ENCODE measurements at places on chromosomes 1 and 21. TPM values are rescaled to one million over a fixed set of nuclear protein-coding genes. Genes with fewer than 3 reads are reported as not detected.

DNA sequence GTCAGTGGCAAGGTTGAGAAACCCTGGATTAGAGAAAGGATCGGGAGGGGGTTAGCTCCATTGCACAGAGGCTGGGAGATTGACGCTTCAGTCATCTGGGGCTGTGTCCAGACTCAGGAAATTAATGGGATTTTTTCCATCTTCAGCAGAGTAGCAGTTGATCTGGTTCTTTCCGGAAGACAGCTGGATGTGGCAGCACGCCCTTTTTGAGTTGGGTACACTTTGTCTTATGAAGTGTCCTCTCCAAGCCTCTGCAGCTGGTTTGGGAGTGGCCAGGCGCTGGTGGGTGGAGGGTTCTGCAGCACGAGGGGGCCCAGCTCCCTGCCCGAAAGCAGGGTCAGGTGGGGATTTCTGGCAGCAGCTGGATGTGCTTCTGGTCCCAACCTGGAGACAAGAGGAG lies 95.1 kb downstream of the TAS1R2 start:
- DNase-seq = no peak

AQP10 gene
- not detected for polyA plus RNA-seq

MAB21L3 gene
- polyA plus RNA-seq = not detected

DNA sequence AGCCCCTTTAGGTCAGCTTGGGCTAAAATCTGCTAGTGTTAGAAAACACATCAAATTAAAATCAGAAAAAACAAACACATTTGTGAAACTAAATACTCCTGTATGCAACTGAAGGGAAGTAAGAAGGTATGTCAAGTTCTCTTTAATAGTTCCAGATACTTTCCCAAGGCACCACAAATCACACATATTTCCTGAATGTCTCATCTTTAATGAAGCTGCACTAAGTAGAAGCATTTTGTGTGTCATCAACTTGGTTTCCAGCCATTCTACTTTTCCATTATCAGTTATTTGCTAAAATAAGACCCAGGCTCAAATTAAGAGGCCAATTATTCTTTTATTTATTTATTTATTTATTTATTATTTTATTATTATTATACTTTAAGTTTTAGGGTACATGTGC lies 34.7 kb downstream of the CRB1 start:
- DNase-seq = no peak

PIK3C2B gene
- polyA plus RNA-seq = 10.6 TPM

KCNK1 gene
- not detected for polyA plus RNA-seq

- no peak for DNase-seq
Measured at GRCh38 chr1:239810061-239810481, 281.6 kb upstream of the FMN2 start.

SPRR3 gene
- polyA plus RNA-seq = not detected

DNA sequence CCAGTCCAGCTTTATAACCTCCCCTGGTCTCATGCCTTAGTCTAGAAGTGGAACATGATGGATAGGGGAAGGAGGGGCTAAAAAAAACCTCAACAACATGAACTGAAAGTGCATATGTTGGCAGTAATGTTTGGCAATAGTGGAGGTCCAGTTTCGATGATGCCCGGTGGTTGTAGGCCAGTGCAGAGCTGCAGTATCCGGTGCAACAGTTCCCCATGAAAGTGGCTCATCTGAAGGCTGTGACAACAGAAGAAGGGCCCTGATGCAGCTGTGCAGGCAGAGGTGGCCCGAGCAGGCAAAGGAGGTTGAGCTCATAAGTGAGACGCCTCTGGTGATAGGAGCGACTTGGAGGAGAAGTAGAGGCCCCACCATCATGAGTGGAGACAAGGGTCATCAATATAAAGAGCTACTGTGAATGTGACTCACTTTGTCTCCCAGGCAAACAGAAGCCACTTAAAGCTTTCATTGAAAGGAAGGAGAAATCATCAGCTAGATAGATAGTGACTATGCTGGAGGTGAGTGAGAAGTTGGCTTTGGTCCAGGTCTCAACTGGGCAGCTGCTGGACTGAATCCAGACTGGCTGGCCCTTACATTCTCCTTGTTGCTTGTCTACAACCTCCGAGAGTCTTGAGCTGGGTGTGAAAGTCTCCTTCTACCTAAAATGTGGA lies 10.2 kb upstream of the CREG1 start:
- no peak for DNase-seq

DNA sequence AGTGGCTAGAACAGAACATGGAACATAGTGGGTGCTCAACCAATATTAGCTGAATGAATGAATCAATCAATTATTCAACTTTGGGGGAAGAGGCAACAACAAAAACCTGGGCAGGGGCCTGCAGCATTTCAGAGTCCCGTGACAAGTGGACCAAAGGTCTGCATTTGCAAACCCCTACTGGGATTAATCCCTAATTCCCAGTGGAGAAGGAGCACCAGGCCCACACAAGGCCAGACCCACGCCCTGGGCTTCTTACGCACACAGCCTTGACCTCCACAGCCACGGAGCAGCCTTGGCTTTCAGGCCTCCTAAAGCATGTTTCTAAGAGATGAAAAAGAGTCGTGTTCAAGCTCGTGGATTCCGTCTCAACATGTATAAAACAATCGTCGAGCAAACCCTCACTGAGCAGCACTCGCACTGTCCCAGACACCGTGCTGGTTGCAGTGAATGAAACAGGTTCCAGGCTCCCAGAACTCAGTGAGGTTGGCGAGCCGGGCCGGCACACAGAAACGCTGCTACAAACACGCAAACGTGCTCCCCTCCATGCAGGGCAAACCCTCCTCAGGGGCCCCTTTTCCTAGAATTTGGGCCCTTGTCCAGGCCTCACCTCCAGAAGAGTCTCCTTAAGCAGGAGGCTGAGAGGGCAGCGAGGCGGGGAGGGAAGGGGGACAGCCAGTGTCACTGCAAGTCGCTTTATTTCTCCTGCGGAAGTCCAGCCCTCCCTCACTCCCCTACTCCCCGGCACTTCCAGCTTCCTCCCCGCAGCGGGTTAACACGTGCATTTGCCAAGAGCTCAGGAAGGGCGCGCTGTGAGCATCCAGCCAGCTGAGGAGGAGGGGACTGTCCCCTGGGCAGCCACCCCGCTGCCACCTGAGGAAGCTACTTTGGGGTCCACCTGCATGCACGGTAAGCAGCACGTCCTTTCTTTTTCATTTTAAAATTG lies 556.4 kb downstream of the KIF26B start:
- no peak for DNase-seq

GRCh38 chr21:41377715-41378114 lies 15.9 kb downstream of the MX2 start:
- DNase-seq = no peak

- no peak for DNase-seq
Measured at GRCh38 chr1:154626456-154627256, 18.7 kb upstream of the ADAR start.

ADAMTS5 gene
- polyA plus RNA-seq = not detected

GRCh38 chr21:40282912-40283886 lies 416.0 kb downstream of the PCP4 start:
- no peak for DNase-seq

GRCh38 chr1:234212764-234213657 lies 160.2 kb upstream of the COA6 start:
- DNase-seq = no peak

GRCh38 chr21:46538851-46539666 lies 65.8 kb downstream of the S100B start:
- DNase-seq = no peak

DNA sequence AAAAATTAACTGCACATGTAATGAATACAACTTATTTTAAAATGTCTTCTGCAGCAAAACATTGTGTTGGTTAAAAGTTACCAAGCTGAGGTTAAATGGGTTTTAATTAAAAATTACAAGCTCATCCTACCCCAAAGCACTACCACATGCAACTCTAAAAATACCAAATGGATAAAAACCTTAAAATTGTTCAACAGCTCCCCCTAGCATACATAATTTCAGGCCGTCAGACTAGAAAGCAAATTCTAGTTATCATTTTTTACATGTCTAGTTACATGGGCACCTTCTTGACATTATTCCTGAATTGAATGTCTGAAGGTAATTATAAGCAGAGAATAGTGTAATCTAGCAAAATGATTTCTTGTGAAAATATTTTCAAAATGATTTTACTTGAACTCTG lies 176.5 kb downstream of the C1orf21 start:
- DNase-seq = no peak

GRCh38 chr21:42701706-42702456 lies 48.5 kb downstream of the PDE9A start:
- DNase-seq = no peak

TNN gene
- polyA plus RNA-seq = not detected

REN gene
- polyA plus RNA-seq = not detected

DNA sequence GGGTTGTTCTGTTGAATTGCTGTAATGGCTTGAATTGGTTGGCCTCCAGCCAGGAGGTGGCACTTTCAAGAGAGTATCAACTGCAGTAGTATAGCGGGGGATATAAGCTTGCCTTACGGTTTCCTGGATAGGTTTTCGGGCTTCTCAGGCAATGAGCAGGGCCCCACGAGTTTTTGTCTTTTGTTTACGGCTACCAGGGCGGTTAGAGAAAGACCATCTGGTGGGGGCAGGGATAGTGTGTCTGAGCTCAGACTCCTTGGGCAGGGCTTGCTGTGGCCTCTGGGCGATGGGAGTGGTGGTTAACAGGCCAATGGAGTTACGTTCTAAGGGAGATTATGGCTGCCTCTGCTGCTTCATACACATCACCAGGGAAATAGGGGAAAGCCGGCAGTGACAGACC lies 62.8 kb downstream of the DTL start:
- no peak for DNase-seq

GRCh38 chr1:158924677-158925076 lies 6.7 kb upstream of the PYHIN1 start:
- DNase-seq = no peak

DNA sequence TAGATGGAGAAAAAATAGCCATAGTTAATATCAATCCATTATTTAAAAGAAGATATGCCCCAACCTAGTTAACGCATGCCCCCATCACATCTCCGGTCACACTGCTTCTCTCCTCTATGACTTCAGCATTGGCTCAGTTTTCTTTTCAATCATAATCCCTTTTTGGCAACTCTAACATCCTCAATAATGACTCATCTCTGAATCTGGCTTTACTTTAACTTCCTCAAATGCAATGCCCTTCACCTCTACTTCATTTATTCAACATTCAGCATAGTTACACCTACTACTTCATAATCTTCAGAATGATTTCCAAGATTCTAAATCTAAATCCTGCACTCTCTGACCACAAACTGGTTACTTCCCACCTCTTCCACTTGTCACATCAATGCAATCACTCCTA lies 417.3 kb downstream of the USH2A start:
- no peak for DNase-seq

- DNase-seq = no peak
Measured at GRCh38 chr21:33023574-33024200, 2.0 kb upstream of the OLIG2 start.

TUT4 gene
- 47.9 TPM for polyA plus RNA-seq

- no peak for DNase-seq
Measured at GRCh38 chr1:92797961-92798360, 13.1 kb upstream of the EVI5 start.

SPRR2A gene
- not detected for polyA plus RNA-seq

IFI44L gene
- polyA plus RNA-seq = 5.2 TPM

- DNase-seq = no peak
Measured at GRCh38 chr1:198123133-198123532, 33.7 kb upstream of the NEK7 start.

GRCh38 chr1:64826991-64827390 lies 82.1 kb downstream of the RAVER2 start:
- DNase-seq = no peak

S100A3 gene
- not detected for polyA plus RNA-seq

- DNase-seq = no peak
Measured at GRCh38 chr21:16800536-16801275, 712.1 kb upstream of the CXADR start.

EVA1C gene
- 0.47 TPM for polyA plus RNA-seq

DNA sequence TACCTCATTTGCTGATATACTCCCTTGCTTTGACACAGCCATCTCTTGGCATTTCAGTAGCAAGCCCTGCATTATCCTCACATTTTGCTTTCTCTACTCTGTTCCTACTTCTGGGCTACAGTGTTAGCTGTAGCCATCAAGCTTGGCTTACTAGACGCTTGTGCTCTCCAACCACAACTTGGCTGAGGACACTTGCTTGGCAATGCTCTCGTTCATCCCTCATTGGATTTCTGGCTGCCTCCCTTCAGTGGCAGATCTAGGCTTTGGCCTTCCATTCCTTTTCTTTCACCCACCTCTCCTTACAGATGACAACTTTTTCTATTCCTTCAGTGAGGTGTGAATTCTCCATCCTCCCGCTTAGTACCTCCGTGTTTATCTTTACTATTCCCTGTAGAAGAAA lies 428.7 kb upstream of the LRRC7 start:
- no peak for DNase-seq

- no peak for DNase-seq
Measured at GRCh38 chr1:56963667-56964066, 2.1 kb downstream of the C8B start.

DNA sequence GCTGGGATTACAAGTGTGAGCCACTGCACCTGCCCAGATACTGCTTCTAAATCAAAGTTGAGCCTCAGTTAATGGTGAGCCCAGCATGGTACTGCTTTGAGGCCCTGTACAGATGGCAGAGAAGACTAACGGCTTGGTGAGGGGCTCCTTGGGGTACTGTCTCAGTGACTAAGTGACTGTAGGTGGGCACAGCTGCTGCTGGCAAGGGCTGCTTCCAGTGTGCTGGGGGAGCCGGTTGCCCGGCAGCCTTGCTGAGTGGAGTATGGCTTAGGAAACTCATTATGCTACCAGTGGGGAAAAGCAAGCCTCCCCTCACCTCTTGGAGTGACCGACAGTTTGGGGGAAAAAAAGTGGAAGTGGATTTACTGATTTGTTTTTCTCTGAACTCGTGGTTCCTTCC lies 23.6 kb upstream of the ARHGEF10L start:
- DNase-seq = no peak

- DNase-seq = no peak
Measured at GRCh38 chr1:112583366-112583765, 35.6 kb downstream of the ST7L start.

C1QB gene
- not detected for polyA plus RNA-seq

DNA sequence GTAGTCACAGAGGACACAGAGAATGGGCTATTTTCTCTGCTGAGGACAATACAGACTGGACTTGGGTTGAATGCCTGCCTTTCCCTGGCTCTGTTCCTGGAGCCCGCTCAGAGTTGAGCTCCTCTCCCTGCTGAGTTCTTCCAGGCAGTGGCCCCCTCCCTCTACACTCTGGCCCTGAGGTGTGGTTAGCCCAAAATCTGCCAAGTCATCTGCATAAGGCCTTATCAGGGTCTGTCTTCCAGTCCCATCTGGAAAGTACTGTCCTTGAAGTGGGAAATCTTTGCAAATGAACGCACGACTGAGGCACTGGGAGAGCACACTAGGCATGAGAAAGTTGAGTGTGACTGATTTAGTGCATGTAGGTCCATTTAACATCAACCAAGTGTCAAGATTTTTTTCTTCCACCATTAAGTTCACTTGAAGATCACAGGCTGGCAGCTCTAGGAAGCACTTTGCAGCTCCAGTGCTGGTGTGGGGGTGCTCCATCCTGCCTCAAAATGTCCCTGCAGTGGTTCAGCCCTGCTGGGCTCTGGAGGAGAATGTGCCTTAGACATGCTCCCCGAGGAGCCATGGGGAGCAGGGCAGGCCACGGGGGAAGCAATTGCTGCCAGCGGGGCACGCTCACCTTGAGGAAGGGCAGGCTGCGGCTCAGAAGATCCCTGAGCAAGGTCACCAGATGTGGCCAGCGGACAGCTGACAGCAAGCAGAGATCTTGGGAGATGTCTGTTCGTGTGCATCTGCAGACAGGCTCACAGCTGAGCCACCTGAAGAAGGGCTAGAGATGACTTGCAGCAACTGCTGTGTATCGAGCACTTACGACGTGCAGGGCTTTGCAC lies 41.5 kb downstream of the IER5 start:
- no peak for DNase-seq

- DNase-seq = no peak
Measured at GRCh38 chr1:86183810-86184209, 27.2 kb upstream of the COL24A1 start.

Measured in naive B cell (primary cell).